Anterior cingulate cortex (tissue), 58 donors: ENCODE measurements at places on chromosomes 7 and 10.

DNA sequence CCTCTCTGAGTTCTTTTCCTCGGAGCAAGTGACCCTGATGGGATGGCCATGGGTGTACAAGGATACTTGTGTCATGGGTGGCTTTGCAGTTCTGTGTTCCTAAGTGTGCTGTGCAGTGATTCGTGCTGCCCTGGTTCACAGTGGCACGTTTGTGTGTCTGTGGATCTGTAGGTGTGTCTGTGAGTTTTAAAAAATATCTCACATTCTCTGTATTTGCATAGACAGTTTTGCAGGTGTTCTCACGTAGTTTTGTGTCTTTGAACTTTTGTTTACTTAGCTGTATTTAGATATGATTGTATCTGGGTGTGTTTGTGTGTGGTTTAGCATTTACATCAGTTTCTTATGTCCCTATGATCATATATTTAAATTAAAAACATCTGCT lies 3.7 kb downstream of the ZNF775 start:
- DNase-seq: no peak

GRCh38 chr7:3862774-3863173 lies 561.7 kb downstream of the SDK1 start:
- DNase-seq: no peak

DNA sequence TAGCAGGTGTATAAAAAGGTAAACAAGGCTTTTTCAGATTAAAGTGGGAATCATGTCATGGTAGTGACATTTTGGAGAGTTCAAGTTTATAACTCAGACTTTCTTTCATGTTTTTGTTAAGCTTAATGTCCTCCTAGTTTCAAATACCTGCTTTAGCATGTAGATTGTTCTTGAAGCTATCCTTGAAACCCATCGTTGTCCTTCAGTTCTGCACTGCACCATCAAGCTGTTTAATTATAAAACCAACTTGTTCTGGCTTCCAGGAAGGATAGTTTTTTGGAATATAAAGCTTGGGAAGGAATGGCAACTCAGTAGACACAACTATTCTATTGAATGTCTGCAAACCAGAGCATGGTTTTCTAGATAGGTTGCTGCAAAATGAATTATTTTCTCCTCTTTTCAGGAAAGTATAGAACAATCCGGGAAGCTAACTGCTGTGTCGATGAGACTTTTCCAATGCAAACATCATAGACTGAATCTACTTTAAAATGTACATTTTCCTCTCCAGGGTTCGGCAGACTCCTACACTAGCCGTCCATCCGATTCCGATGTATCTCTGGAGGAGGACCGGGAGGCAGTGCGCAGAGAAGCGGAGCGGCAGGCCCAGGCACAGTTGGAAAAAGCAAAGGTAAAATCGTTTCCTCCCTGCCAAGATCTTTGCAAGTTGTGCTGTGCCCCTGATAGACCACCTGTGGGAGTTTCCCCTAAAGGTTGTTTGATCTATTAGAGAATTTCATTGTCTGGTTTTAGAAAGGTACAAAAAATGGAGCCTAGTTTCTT lies 249.8 kb downstream of the NSUN6 start:
- DNase-seq: no peak

DNA sequence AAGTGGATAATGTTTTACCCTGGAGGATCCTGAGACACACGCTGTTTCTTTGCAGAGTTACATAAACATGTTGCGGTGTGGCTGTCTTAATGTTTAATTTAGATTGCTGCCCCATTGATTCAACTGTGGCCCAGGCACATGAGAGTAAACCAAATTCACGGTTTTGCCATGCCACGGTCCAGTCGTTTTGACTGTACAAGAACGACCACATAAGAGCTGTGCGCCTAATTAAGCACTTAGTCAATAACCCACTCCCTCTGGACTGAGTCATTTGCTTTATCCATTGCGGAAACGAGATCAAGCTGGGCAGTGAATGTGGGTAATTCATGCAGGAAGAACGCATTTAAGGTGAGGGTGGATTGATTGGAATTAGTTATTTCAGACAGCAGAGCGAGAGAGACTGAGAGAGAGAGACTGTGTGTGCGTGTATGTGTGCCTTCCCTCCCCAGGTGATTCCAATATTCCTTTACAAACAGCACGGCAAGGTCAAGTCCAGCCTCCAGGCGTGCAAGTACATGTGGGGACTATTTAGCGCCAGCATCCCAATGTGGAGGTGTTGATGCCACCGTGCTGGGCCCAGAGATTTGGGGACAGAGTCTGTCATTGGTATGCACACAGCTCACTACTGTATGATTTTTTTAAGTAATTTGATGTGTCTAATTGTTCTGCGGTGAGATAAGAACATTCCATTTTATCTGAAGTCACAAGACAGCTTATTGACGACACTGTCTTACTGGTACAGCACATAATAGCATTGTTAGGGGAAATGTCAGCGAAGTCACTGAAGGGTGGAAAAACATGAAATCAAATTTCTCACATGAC lies 8.4 kb upstream of the TEX36 start:
- no peak for DNase-seq

- DNase-seq: no peak
These were observed 76.0 kb upstream of the ARMC3 start for GRCh38 chr10:22851865-22852239.

DNA sequence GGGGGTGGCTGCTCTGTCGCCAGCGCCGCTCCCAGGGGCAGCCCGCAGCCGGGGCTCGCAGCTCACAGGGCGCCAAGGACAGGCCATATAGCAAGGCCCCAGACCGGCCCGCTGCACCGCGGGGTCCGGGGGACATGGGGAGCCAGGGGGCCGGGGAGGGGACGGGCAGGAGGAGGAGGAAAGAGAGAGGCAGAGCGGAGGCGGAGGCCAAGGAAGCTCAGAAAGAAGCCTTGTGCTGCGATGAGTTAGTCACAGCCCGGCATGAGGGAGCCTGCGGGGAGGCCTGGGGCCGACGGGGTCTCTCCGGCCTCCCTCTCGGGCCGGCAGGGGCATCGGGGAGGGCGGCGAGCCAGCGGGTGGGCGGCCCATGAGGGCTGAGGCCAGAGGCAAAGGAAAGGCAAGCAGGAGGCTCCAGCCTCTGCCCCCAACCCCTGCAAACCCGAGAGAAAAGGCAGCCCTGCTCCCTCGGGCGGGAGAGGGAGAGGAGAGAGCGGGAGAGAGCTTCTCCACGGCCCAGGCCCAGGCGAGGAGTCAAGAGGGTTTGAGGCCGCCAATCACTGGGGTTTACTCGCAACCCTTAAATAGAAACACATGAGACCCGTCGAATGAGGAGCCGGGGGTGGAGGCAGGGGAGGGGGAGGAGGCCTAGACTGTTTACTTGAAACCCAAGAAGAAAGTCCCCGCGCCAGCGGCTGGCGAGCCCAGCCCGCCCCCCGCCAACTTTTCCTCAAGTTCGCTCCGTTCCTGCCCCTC lies 167.9 kb downstream of the NEURL1 start:
- no peak for DNase-seq
